ENCODE measurements at places on chromosomes 13 and 19. TPM values are rescaled to one million over a fixed set of nuclear protein-coding genes. Genes with fewer than 3 reads are reported as not detected.

ELSPBP1 gene
- polyA plus RNA-seq: 0.55 TPM

ZNF177 gene
- 7.8 TPM for polyA plus RNA-seq

TIMM29 gene
- polyA plus RNA-seq: 13.8 TPM

CPB2 gene
- not detected for polyA plus RNA-seq

SYT5 gene
- not detected for polyA plus RNA-seq

KIRREL2 gene
- polyA plus RNA-seq: 0.05 TPM

SNRNP70 gene
- 133 TPM for polyA plus RNA-seq

CYP4F8 gene
- polyA plus RNA-seq: not detected

ZNF724 gene
- 0.83 TPM for polyA plus RNA-seq

APOC4 gene
- not detected for polyA plus RNA-seq

FGF22 gene
- polyA plus RNA-seq: not detected

TMC4 gene
- 0.87 TPM for polyA plus RNA-seq

ZNF506 gene
- polyA plus RNA-seq: 10.3 TPM

SPIB gene
- 0.25 TPM for polyA plus RNA-seq

PSG11 gene
- not detected for polyA plus RNA-seq

GRCh38 chr19:7450243-7451223 lies 38.3 kb downstream of the PEX11G start:
- no peak for DNase-seq

DNA sequence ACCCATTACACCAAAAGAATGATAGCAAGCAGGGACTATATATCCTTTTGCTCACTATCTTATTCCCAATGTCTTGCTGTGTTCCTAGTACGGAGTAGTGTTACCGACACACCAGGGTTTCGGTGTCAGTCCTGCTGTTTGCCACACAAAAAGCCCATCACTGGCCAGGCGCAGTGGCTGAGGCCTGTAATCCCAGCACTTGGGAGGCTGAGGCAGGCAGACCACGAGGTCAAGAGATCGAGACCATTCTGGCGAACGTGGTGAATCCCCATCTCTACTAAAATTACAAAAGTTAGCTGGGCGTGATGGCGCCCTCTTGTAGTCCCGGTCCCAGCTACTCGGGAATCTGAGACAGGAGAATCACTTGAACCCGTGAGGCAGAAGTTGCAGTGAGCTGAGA lies 1467.3 kb upstream of the MIR17HG start:
- no peak for DNase-seq

GRCh38 chr13:100547791-100548201 lies 40.8 kb downstream of the GGACT start:
- DNase-seq: no peak

- DNase-seq: no peak
These were observed 25.7 kb upstream of the C13orf46 start for GRCh38 chr13:113999618-113999910.

- no peak for DNase-seq
These were observed 1.3 kb upstream of the PCDH9 start for GRCh38 chr13:67231289-67232000.

GRCh38 chr13:25806264-25806974 lies 245.4 kb downstream of the SHISA2 start:
- DNase-seq: no peak

- DNase-seq: no peak
These were observed 661.2 kb downstream of the TBC1D4 start for GRCh38 chr13:74820809-74821208.

DNA sequence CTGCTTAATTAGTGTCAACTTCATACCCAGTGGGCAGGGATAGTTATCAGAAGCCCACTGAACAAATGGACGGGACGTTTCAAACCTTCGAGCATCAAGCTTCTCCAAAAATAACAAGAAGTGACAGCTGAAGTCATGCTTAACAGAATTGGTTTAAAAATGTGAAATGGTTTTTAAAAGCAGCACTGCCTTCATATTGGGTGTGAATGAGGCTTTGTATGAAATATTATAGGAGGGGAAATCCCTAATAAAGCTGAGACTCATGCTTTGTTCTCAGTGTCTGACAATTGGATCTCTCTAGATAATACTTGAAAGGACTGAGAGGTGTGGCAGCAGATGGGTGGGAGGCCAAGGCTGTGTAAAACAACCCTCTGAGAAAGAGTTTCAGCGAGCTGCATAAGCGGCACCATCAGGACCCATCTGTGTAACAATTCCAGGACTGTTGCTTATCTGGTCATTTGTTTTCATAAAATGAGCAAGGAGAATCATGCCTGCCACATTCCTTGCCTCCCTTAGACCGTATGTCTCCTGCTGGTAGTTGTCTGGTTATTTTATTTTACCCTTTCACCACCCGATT lies 667.7 kb downstream of the DIAPH3 start:
- no peak for DNase-seq

DNA sequence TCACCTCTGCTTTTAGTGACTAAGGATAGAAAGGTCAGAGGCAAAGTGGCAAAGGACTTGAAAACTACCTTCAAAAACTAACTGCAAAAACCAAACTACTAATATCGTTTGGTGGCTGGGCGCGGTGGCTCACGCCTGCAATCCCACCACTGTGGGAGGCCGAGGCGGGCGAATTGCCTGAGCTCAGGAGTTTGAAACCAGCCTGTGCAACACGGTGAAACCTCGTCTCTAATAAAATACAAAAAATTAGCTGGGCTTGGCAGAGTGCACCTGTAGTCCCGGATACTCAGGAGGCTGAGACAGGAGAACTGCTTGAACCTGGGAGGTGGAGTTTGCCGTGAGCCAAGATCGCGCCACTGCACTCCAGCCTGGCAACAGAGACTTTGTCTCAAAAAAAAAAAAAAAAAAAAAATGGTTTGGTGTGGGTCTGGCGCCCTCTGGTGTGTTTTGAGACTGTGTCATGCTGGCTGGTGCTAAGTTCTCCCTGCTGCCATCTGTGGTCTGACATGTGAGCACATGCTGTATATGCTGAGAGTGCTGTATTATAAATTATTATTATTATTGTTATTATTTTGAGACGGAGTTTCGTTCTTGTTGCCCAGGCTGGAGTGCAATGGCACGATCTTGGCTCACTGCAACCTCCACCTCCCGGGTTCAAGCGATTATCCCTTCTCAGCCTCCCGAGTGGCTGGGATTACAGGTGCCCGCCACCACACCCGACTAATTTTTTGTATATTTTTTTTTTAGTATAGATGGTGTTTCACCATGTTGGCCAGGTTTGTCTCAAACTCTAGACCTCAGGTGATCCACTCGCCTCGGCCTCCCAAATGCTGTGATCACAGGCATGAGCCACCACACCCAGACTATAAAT lies 36.0 kb upstream of the RNF17 start:
- DNase-seq: no peak

GRCh38 chr13:75385708-75386083 lies 96.3 kb downstream of the TBC1D4 start:
- no peak for DNase-seq

DNA sequence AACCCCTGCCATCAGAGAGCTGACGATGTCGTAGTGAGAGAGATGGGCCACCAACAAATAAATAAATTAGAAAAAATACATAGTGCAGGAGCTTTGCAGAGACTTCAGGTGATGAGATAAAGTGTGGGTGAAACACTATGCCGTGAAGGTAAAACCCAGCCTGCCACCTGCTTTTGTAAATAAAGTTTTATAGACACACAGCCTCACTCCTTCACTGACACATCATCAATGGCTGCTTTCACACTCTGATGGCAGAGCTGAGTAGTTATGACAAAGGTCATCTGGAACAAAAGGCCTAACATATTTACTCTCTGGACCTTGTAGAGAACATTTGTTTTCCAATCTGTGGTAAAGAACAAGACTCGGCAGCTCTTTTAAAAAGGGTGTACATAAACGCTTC lies 45.0 kb downstream of the MBD3L2B start:
- DNase-seq: no peak

DNA sequence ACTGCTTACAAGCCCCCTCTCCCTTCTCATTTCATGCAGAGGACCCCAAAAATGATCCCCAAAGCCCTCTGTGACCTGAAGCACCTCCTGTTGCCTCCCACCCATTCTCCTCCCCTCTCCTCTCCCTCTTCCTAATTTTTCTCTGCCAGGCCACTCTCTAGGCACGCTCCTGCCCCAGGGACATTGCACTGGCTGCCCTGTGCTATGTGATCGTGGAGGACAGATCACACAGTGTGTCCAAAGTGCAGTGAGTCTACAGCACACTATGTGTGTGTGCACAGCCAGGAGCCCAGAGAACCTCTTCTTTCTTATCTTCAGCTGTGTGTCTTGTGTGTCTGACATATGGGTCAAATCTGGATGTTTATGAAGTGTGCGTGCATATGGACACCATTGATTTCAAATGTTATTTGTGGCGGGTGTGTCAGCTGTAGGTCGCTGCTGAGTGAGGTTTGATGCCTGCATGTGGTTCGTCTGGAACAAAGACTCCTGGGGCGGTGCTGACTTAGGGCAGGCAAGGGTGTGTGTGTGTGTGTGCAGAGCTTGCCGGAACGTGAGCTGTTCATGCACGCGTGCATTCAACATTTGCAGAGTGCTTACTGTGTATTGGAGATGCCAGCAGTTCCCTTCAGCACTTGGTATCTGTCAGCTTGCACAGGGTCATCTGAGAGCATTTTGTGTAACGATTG lies 2.1 kb upstream of the KLHL26 start:
- DNase-seq: no peak

DNA sequence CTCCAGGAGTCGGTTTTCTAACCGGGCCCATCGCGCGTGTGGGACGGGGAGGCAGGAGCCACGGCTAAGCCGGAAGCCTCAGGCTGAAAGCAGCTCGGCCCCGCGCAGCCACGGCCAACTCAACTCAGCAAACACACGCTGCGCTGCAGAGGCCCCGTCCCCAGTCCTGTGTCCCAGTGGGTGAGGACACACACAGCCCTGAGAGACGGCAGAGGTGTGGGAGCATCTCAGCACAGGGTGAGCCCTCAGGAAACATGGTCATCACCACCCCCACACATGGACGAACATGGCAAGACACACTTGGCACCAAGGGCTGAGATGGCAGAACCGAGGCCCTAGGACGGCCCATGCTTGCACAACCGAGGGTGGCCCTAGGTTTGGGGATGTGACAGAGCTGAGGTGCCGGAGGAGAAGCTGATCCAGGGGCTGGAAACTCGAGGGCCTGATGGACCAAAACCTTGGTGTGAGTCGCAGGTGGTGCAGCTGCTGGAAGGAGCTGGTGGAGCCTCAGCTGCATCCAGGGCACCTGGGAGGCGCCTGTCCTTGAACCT lies 29.0 kb upstream of the C13orf46 start:
- no peak for DNase-seq

DNA sequence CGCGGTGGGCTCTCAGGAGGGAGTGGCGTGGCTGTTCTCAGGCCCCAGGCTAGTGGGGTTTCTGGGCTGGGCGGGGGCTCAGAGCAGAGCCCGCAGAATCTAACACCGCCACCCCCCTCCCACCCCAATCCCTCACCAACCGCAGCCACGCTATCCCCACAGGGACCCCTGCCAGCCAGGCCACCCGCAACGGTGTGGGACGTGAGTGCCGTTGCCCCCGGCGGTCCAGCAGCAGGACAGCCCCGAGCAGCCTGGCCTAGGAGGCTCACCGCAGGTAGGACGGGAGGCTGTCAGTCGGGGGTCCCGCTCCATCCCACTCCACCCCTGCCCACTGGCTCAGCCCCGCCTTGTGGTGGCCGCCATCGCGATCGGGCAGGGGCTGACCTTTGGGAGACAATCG lies at the start of gene NTN5:
NTN5 (minus strand) TSS at position 24 of the 400 bp plus-strand sequence. CDS start 2,031 bp downstream, outside the sequence.
- DNase-seq: no peak

- DNase-seq: no peak
These were observed 28.6 kb upstream of the MBNL2 start for GRCh38 chr13:97193577-97193976.

GRCh38 chr19:6970443-6970842 lies 50.8 kb downstream of the MBD3L2B start:
- no peak for DNase-seq

DNA sequence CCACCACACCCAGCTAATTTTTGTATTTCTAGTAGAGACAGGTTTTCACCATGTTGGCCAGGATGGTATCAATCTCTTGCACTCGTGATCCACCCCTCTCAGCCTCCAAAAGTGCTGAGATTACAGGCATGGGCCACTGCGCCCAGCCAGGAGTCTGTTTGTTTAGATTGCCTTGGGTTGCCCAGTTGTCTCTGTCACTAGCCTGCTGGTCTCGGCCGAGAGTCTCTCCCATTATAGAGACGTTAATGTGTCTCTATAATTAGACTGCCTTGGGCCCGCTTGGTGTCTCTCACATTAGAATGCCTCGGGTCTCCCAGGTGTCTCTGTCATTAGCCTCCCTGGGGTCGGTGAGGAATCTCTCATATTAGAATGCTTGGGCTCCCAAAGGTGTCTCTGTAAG lies 1533.6 kb downstream of the UQCRFS1 start:
- no peak for DNase-seq

DNA sequence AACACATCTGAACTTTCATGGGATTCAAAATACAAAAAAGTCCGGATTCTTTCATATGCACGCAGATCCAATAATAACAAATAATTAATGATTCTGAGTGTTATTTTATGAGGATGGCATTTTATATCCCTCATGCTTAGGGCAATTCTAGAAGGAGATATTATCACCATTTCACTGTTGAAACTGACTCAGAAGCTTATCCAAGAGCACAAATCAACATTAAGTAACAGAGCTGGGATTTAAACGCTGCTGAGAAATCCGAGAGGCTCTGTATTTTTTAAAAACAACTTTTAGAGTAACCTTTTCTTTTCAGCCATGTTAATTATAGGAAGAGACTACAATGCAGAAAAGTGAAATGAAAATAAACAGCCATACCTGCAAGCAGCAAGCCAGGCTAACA lies 30.3 kb downstream of the ATP7B start:
- no peak for DNase-seq

GRCh38 chr19:13935765-13936510 lies 2.3 kb downstream of the PODNL1 start:
- DNase-seq: no peak

- DNase-seq: peak; percentile 80
These were observed at the start of gene SELENOW for GRCh38 chr19:47778049-47778953. TSS of gene SELENOW (plus strand) at chr19:47778703. CDS start at chr19:47778786, 83 bp downstream.

DNA sequence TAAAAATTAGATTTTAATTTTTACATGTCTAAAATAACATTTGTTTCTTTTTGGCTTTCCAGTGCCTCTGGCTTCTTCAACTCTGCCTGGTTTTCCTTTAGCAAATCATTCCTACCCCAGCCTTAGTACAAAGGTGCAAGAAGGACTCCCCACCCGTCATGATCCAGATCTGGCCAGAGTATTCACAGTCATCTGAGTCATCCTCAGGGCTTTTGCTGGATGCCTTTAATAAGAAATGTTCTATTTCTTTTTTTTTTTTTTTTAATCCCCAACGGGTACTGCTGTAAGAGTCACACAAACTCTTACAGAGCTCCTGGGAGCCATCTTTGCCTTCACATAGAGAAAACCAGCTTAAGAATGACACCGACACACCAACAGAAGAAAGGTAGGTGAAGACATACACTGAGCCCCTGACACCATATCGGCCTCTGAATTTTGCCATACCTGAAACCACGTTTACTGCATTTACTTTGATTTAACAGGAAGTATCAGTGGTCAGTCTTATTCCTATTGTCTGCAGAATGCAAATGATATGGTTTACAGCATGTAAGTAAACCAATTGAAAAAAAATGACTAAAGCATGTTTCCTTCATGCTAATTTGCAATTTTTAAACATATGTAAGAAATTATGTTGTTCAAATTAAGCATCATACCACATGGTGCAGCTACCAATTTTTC lies 184.4 kb downstream of the NALCN start:
- no peak for DNase-seq
